Activated T-cell treated with anti-CD3 and anti-CD28 coated beads, Interleukin-2, amount 50 U/mL, for 72 hours (primary cell): ENCODE measurements at places on chromosomes 7 and 10. TPM values are rescaled to one million over a fixed set of nuclear protein-coding genes. Genes with fewer than 3 reads are reported as not detected.

DNA sequence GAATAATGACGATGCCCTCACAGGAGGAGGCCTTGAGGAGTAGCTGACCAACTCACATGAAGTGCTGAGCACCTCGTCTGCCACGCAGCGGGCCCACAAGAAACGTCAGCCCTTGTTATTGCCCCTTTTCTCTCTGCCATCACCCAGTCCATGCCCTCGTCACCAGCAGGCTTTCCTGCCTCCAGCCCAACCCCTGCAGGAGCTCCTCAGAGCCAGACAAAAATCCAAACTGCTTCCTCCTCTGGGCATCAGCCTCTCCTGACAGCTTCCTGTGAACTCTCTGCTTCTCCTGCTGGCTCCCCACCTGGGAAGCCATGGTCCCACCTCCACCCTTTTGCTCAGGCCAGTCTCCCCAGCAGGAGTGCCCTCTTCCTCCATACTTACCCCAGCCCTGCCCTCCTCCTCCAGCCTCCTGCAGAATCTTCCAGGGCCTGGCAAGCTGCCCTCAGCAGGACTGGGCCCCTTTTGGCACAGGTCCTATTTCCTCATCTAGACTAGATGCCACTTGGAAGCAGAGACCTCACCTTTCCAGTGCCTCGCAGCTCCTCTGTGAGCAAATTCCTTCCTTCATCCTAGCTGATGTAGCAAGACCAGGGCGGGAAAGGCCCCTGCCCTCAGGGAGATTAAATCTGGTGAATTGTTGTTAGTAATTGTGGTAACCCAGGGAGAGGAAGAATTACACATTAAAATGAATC lies 115.1 kb downstream of the C10orf105 start:
- DNase-seq, result no peak
- H3K27me3 ChIP-seq, result no peaks in the 10 kb centered on the region
- H3K4me1 ChIP-seq, result peaks cover 28% of the 10 kb centered on the region
- H3K27ac ChIP-seq, result no peak overlapping the region
- H3K36me3 ChIP-seq, result no peaks in the 10 kb centered on the region

The TPST1 gene
- 2.3 TPM for total RNA-seq

DNA sequence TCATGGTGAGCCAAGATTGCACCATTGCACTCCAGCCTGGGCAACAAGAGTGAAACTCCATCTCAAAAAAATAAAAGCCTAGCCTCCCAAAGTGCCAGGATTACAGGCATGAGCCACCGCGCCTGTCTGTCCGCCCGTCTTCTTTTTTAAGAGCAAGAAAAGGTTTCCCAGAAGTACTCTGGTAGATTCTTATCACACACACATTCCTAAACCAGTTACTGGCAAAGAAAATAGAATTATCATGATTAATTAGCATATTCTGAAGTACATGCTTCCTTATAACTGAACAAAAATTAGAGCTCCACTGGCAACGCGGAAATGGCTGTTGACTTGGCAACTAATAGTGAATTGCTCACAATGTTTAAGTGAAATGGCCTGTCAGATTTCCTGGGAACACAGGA lies 87.0 kb downstream of the ADK start:
- no peak for DNase-seq
- no peaks in the 10 kb centered on the region for H3K36me3 ChIP-seq
- no peaks in the 10 kb centered on the region for H3K27me3 ChIP-seq
- H3K4me1 ChIP-seq, result no peaks in the 10 kb centered on the region

GRCh38 chr7:2471022-2471329 lies 5.2 kb downstream of the GRIFIN start:
- no peak for DNase-seq
- peaks cover 6% of the 10 kb centered on the region for H3K4me1 ChIP-seq
- peaks cover 25% of the 10 kb centered on the region for H3K27me3 ChIP-seq
- H3K27ac ChIP-seq, result no peak overlapping the region

GRCh38 chr7:143316492-143316891 lies 581 bp downstream of the CLCN1 start:
- peaks cover 19% of the 10 kb centered on the region for H3K4me1 ChIP-seq
- H3K27me3 ChIP-seq, result no peaks in the 10 kb centered on the region
- H3K27ac ChIP-seq, result no peak overlapping the region
- no peak for DNase-seq
- H3K36me3 ChIP-seq, result no peaks in the 10 kb centered on the region

- no peak overlapping the region for H3K4me3 ChIP-seq
- H3K27me3 ChIP-seq, result no peaks in the 10 kb centered on the region
- H3K36me3 ChIP-seq, result no peaks in the 10 kb centered on the region
Measured at GRCh38 chr7:66054063-66054462, 21.6 kb upstream of the ASL start.
